Amniotic epithelial cell (primary cell): ENCODE measurements at places on chromosomes 3 and 15.

DNA sequence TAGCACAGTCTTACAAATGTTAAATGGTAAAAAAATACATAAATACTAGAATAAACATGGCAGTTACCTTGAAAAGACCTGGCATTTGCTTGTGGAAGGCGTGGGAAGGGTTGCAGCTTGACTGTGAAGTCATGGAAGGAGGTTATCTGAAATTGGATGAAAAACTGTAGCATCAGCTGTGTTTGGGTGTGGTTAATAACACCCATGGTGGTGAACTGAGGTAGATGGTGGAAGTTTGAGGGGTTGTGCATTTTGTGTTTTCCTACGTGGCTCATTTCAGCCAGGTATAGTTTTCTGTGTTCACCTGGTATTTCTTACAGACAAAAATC, 46.5 kb downstream of the PSMD6 start:
- no peak for DNase-seq

DNA sequence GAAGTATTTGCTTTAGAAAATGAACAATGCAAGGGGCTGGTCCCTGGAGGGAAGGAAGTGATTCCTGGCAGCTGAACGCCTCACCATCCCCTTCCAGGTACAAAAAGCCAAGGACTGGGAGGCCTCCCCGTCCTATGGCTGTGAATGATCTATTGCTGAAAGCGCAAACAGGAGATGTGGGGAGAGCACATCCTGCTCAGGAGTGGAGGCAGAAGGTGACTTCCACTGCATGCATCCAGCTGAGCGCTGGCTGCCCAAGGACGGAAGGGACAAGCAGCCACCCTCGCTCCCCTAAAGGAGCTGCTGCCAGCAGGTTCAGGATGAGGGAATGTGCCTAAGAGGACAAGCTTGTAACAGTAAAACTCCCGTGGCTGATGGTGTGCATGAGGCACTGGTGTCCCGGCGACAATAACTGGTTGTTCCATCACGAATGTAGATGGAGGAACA, 41.4 kb downstream of the ABTB1 start:
- DNase-seq = no peak

DNA sequence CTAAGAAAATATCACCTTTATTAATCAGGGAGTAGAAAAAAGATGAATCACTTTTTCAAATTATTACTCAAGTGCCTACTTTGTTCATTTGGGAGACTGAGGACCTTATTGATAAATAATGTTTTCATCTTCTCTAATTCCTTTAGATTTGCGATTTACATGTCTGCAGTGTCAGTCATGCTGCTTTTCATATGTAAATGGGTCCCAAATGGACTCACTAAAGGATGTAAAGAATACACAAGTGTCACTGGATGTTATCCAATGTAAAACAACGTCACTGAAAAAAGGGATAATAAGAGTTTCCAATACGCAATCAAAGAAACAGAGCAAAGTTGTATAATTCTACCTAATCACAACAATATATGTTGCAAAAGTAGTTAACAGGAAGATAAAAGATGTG, 84.9 kb downstream of the TFDP2 start:
- no peak for DNase-seq

DNA sequence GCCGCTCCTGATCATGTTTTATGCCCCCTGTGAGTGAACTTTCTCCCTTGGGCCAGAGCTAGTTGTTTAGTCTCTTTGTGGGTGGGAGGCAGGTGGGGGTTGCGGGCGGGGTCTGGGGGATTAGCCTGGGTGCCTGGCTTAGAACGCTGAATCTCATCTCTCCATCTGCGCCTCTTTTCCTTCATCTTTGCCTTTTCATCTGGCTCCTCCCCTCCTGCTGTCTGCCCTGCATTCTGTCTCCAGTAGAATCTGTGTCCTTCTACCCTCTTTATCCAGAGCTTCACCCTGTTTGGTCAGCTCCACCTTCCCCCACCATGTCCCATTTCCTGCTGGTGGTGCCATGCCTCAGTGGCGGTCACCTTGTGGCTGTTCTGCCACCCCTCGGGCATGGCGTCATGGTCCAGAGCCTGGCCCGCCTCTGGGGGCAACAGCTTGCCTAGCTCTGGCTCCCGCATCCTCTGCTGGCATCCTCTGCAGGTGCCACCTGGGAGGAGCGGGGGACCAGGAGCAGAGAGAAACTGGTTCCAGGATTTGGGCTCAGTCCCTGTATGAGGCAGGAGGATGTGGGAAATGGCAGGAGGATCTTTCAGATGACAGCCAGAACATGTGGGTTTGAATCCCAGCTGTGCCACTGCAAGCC, 44.3 kb downstream of the PDIA5 start:
- no peak for DNase-seq

DNA sequence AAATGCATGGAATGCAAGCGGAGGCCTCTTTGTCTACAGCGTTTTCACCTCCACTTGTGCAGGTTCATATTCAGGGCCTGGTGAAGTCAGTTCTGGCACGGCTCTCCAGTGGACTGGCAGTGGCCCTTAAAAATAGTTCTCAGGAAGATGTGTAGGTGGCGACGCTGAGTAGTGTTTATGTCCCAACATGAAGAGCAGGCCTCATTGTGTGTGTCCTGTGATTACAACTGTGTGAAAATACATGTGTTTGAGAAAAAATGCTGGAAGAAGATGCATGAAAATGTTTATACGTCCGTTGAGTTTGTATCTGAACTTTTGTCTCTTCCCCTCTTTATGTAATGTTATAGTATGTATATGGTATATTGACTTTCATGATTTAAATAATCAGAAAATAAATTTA, 7.2 kb downstream of the LIPC start:
- peak; percentile 70 for DNase-seq

- peak; percentile 31 for DNase-seq
Observed at GRCh38 chr3:33439546-33440327, 468 bp downstream of the UBP1 start.

DNA sequence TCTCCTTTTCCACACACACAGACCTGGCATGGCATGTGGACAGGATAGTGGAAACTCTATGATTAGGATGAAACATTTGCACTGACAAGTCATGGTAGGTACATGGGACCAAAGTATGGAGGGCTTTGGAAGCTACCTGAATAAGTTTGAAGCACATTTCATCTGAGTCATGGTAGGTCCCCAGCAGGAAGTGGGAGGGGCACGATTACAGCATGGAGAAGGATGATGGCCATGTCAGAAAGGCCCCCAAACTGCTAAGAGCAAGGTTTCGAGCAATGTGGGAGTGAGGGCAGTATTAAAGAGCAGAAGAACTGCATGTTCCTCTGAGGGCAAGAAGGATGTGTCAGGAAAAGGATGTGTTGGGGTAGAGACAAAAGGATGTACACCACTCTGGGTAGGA, 51.5 kb upstream of the CSTA start:
- DNase-seq = no peak

DNA sequence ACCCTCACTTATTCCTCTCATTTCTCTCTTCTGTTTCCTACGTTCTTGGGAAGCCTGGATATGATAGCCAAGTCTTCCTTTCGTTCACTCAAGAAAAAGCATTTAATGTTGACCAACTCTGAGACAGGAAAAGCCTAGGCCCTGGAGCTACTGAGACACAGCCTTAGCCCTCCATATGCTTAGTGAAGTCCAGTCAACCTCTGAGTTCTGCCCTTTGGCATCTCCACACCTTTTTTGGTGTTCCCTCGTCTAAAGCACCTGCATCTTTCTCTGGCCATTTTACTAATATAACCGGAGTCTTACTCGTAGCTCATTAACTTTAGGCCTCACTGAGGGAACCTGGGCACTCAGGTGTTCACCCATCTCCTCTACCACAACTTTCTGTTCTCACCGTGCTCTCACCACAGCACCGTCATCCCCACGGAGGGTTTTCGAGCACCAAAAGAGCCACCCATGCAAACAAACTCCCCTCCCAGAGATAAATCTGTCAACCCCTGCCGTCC, 632 bp downstream of the MTHFS start:
- no peak for DNase-seq

DNA sequence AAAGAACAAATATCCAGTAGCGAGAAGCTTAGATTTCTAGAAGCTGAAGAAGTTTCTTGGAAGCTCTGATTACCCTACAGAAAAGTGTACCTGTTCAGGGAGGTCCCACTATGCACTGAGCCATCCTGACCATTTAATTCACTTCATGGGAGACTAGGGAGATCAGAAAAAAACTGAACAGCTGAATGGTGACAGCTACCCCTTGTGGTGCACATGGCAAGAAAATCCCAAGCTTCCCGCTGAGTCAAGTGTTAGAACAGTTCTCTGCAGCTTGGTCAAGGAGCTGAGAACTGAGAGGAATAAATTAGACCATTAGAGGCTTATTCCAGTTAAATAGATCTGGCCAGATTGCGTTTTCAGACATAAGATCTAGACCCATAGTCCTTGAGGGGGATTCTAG, 197.2 kb upstream of the VEPH1 start:
- no peak for DNase-seq

DNA sequence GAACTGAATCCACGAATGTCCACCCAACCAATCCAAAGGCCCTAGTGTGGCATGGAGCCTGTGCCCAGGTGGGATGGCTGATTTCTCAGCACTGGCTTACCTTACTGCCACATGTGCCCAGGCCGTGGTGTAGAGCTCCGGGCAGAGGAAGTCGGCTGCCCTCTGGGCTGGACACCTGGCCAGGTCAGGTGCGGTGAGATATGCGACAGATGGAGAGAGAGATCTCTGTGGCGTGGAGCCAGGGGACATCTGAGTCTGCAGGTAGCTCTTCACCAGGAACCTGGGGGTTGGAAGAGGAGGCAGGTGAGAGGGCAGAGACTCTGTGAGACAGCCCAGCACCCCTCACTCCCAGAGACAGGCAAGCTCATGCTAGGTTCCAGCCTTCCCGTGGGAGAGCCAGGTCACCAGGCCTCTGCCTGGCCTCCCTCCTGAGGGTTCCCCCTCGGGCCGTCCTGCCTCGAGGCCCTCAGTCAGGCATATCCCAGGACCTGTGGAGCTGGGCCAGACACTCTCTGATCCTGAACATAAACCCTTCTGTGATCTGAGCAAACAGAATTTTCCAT, 12.6 kb downstream of the ACOX2 start:
- DNase-seq = no peak

DNA sequence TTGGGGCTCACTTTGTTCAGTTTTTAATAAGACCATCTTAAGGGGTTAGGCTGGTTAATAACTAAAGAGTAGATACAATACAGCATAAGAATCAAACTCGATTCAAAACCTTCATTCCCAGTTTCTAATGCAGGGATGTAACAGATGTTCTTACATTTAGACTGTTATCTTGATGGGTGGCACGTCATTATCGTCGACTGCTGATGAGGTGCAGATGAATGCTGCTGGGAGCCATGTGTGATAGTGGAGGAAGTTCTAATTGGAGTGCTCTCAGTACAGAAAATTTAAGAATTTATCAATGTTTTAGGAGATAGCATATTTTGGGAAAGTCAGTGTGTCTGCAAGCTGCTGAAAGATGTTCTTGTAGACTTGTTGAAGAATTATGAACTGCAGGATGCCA, 331.5 kb downstream of the PTPRG start:
- no peak for DNase-seq

GRCh38 chr15:94671858-94672532, 440.6 kb downstream of the MCTP2 start:
- DNase-seq = no peak

DNA sequence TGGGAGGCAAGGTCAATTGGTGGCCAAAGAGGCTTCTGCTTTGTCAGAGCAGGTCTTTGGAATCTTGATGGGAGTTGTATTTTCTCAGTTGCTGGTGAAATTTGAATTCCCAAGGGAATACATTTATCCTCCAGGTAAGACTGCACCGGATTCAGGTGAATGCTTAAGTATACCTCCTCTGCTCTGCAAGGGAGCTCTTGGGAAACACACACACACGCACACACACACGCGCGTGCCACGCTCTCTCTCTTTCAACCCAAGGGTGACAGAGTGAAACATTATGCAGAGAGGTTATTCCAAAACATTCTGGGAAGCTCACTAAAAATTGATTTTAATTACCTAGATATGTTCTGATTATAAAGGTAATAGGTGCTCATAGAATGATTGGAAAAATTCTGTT, 33.7 kb downstream of the ST6GAL1 start:
- DNase-seq = no peak

- DNase-seq = no peak
Observed at GRCh38 chr15:49278751-49279150, 108.7 kb downstream of the GALK2 start.

DNA sequence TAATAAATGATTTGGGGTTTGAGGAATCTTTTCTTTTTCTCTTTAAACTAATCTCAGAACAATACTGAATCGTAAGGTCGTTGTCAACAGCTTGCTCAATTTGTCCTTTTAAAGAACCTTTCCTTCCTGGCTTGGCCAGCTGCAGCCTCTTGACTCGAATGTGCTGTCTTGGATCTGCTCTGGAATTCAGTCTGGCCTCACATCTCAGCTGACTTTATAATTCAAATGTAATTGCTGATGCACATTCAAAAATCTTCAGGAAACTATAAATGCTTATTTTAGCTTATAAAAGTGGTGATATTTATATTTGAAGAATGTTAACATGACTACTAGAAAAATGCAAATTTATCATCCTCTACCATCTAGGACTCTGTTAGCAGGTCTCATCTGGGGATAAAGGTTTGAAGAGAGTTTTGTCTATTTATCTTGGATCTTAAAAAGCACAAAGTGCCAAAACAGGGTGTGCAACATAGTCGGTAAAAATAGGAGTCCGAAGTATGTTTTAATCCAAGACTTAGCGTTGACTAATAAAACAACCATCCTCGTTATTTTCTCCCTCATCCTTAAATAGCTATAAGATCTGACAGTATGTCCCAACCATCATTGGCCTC, 1035.2 kb downstream of the MCTP2 start:
- DNase-seq = no peak
